ENCODE measurements at places on chromosomes 1 and 21.

GRCh38 chr1:55781944-55782482, 566.8 kb upstream of the USP24 start:
- DNase-seq = peak; percentile 46

- no peak for DNase-seq
Observed at GRCh38 chr1:207101720-207102119, 2.3 kb upstream of the C4BPA start.

DNA sequence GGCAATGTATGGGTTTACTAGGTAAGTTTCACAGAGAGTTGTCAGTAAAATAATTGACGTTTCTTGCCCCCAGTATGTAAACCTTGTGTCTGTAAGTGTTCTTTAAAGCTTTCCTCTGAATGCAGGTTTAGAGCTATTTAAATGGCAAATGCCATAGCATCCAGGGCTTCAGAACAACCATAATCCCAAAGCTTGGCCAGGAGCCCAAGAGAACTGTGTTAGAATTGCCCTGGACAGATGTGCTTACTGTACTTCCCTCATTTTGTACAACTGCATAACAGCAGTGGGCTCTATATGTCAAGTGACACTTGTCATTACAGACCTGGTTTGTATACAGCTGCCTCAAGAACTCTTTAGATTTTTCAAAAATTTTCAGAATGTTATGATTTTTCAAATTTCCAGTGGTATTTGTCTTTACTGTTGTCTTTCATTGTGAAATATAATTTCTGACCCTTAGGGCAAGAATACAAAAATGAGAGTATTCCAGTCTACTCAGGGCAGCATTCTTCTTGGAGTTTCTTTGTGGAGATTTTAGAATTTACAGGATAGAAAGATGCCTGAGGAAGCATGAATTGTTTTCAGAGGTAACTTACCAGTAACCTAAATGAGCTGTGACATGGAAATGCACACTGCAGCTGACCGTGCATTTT, 136.9 kb upstream of the L1TD1 start:
- DNase-seq = no peak

- DNase-seq = no peak
Observed at GRCh38 chr1:61125263-61125662, 42.9 kb downstream of the NFIA start.

DNA sequence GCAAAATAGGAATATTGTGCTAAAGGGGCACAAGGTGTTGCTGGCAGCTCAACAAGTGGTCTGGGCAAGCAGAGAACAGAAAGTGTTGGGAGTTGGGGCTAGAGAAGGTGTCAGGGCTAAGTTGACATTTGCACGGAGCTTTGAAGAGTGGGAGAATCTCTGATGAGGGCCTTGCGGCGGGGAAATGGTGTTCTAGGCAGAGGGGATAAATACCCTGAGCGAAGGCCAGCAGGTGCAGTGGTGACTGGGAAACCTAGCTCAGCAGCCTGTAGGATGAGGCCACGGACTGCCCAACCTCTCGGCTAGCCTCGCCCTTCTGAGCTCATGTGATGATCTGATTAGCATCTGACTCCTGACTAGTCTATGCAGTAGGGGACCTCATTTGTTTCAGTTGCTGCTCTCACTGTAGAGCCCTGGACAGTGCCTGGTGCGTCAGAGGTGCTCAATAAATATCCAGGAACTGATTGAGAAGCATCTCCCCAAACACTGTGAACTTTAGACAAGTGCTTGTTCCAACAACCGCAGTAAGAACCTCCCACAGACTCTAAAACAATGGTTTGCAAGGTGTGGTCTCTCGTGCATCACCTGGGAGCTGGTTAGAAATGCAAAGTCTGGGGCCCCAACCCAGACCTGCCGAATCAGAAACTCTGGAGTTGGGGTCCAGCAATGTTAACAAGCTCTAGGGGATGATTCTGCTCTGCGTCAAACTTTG, 1.0 kb upstream of the FOXO6 start:
- DNase-seq = peak; percentile 88
